ENCODE measurements at places on chromosomes 2 and 18.

DNA sequence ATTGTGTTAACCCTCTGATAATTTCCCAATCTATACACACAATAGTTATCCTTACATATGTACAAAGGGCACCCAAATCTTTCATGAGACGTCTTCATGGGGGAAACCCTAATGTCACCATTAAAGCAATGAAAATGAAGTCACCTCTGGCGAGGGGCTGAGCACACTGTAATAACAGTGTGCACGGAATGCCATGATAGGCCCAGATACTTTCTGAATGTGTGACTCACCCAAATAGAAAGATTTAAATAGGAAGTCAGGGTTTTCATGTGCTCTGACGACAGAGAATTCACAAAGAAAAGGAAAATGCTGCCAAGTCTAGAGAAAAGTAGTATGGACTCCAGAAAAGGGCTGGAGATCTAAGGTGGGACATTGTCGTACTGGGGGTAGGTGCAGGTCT lies 128.3 kb downstream of the SATB2 start:
- DNase-seq: peak; percentile 26

GRCh38 chr18:63098018-63098981 lies 221.3 kb downstream of the BCL2 start:
- no peak for DNase-seq

GRCh38 chr2:172098650-172099471 lies 3.8 kb downstream of the DLX2 start:
- DNase-seq: peak; percentile 64

GRCh38 chr18:13611142-13611600 lies 115.2 kb downstream of the FAM210A start:
- DNase-seq: peak; percentile 24

DNA sequence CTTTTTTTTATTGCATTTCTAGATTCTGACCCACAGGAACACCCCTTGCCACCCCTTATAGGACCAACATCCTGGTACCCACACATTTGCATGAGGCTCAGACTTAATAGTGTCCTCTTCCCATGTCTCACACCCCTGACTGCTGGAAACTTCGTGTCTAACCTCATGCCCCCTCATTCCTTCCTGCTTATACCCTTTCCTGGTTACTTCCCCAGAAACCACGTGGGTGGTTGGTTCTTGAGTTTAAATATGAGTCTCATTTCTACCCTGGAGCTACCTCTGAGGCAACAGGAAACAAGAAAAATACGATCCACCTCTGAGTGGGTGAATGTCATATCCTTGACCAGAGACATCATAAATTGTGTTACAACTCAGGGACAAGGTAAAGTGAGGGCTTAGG lies 1.6 kb downstream of the TNP1 start:
- DNase-seq: peak; percentile 33

- no peak for DNase-seq
Observed at GRCh38 chr2:134762508-134762907, 43.7 kb upstream of the TMEM163 start.

DNA sequence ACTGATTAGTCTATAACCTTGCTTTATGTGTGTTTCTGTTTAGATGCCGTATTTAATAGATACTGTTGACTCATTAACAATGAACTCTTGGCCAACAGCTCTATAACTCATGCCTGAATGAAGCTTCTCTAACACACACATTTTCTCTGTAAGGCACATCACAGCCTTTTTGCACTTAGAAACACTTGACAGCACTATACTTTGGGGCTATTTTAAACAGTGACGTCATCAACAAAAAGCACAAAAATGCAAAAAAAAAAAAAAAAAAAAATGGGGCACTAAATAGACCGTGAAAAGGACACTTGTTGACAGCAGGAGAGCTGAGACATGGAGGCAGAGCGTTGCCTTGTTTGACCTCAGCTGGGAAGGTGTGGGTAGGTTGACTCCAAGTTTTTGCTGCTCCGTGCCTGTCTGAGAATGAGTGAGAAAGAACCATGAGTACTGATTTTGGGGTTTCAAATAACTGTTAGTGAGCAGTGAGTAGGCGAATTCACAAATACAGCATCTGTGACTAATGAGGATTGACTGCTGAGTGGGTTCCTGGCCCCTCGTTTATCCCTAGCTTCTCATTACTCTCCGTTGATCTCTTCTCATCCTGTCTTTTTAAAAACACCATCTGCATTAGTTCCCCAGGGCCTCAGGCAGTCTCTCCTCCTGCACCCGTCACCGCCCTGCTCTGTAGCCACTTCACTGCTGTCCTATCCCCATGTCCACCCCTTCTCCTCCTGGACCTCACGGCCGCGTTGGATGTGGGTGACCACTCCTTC lies 24.4 kb downstream of the SPP2 start:
- DNase-seq: no peak

GRCh38 chr2:40346535-40347354 lies 105.1 kb downstream of the SLC8A1 start:
- DNase-seq: peak; percentile 53

DNA sequence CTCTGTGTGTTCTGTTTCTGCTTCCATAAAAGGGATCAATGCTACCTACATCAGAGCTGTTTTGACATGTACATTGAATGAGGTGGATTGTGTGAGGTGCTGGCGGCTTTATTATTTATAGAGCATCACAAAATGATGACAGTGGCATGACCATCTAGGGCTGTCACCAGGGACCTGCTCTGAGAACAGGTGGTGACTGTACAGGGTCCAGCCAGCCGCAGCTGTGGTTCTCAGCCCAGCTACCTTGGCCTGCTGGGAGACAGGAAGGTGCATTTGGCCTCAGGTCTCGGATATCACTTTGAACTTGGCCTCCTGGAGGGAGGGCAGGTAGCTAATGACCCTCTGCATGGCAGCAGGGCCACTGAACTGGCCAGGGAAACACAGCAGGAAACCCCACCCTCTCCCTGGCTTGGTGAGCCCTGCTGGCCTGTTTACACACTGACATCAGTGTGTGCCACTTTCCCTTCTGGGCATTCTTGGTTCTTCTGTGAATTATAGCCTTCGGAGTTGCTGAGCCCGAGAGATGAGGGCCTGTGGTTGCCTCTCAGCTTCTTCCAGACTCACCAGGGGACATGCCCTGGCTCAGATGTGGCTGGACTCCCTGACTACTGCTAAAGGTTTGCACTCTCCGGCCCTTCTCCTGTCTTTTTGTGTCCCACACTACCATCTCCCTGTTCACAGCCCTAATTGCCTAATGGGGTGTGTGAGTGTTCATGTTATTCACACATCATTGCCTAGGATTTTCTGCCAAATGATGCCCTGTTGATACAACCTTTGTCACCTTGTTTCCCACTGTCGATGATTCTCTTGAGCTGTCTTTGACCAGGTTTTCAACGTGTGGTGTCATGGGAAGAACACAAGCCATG lies 109.2 kb upstream of the RAB12 start:
- no peak for DNase-seq
